ENCODE measurements at places on chromosomes 3 and 15.
A peak's percentile ranks its signal among the peaks of the same experiment; 100 is the strongest.

GRCh38 chr15:72827226-72827625 lies 43.7 kb upstream of the ADPGK start:
- DNase-seq, result no peak

DNA sequence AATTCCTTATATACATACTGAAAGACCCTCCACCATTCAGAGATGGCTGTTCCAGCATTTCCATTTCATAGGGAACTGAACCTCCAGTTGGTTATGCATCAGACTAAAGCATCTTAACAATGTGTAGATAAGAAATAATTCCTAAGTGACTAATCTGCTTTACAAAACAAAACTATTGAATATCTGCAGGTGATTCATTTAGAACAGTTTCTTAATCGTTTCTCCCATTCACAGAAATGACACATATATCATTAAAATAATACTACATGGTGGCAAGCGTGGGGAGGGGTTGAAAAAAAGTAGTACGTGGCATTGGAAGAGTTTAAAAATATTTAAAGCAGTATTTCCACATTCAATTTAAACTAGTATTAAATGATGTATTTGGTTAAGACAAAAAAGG lies 19.5 kb downstream of the COPS2 start:
- no peak for DNase-seq

DNA sequence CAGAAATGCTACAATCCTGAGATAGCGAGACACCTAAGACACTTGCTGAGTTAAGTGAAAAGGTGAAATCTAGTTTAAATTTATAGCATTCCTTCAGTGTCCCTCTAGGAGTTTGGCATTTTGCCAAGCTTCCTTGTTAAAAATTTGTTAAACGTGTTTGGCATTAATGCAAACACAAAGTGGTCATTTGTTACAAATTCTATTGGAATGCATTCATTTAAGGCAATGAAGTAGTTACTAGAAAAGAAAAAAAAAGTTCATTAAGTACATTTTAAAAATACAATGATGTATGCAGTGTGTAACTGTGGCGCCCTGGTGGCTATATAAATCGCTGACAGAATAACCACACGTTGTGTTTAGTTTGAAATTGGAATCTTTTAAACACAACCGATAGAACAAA lies 31.3 kb upstream of the WNT5A start:
- DNase-seq, result no peak

- no peak for DNase-seq
Measured at GRCh38 chr15:62639432-62639831, 403.1 kb upstream of the TPM1 start.

DNA sequence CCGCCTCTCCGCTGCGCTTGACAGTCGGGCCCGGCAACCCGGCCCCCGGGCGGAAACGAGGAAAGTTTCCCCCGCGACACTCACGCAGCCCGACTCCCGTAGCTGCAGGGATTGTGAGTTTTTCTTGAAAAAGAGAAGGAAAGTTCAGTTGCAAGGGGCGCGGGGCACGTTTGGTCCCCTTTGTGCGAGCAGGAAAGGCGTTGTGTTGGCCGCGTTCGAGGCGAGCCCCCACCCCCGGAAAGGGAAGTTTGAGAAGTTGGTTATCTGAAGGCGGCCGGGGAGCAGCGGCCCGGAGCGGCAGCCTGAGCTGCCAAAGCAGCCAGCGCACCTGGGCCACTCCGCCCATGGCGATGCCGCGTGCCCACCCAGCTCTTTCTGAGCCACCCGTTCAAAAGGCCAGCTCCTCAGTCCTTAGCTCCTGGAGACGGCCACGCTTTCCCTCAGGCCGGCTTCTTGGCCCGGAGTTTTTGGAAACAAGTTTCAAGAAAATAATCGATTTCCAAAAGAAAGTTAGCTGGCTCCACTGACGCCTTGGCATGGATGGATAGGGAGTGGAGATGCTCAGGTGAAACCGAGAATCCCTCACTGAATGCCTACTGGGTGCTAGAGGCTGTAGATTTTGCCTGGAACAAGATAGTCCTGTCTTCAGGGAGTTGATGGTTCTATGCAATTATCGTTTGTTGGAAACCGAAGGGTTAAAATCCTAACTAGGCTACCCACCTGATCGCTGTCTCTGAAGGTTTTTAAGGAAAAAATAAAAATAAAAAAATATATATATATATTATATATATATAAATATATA lies 832 bp downstream of the TGFBR2 start:
- DNase-seq, result peak; percentile 69
